Testis (tissue), 5 donors: ENCODE measurements at places on chromosomes 7 and 10. TPM values are rescaled to one million over a fixed set of nuclear protein-coding genes. Genes with fewer than 3 reads are reported as not detected.

DNA sequence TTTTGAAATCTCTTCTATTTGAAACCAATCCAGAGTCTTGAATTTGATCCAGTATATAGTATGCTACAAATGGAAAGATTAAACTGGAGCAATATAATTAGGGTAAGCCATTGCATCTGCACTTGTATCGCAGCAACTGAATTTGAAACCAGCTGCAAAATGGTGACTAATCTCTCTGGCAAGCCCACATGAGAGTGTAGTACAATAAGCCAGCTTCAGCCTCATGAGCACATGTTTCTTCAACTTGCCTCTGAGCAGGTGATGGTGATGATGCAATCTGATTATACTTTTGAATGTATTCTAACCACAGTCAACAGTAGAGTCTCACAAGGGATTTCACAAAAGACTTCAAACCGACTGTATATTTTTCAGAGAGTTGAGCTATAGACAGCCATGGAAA is 829 bp upstream of the RPA3 start:
- no peak overlapping the region for H3K4me3 ChIP-seq
- H3K27ac ChIP-seq = no peak overlapping the region
- no peak for DNase-seq
- no peaks in the 10 kb centered on the region for H3K36me3 ChIP-seq
- H3K27me3 ChIP-seq = no peaks in the 10 kb centered on the region
- H3K4me1 ChIP-seq = no peaks in the 10 kb centered on the region

GRCh38 chr10:30531751-30532530 is 97.6 kb downstream of the LYZL2 start:
- H3K4me1 ChIP-seq = no peaks in the 10 kb centered on the region
- no peak for DNase-seq
- no peak overlapping the region for H3K27ac ChIP-seq

GRCh38 chr7:135420786-135421185 is 89.1 kb downstream of the CNOT4 start:
- no peaks in the 10 kb centered on the region for H3K27me3 ChIP-seq
- H3K4me1 ChIP-seq = peaks cover 13% of the 10 kb centered on the region
- peak overlapping the region; percentile 69 for H3K27ac ChIP-seq

DNA sequence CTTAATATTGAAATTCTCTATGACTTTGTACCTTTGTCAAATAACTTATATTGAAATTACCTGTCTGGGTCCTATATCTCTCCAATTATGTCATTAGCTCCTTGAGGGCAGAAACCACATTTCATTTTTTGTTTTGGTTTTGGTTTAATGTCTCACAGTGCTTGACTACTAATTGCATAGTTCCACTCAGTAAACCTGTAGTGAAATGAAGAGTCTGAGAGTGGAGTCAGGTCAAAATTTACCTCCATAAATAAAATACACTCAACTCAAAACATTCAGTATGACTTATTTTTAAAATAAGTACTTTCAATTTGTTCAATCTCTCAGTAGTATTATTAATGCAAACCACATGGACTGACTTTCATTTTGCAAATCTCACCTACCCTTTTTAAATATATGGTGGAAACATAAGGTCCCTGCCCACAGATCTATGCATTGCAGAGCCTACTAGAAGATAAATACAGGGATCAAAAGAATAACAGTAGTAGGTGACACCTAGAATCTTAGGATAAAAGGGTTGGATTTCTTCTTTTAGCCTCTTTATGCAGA is 32.5 kb downstream of the PDE1C start:
- no peak for DNase-seq
- no peaks in the 10 kb centered on the region for H3K27me3 ChIP-seq
- H3K4me3 ChIP-seq = no peak overlapping the region
- H3K27ac ChIP-seq = no peak overlapping the region
- no peaks in the 10 kb centered on the region for H3K4me1 ChIP-seq
- no peaks in the 10 kb centered on the region for H3K36me3 ChIP-seq

GRCh38 chr7:3537210-3537875 is 236.3 kb downstream of the SDK1 start:
- no peaks in the 10 kb centered on the region for H3K4me1 ChIP-seq
- H3K36me3 ChIP-seq = no peaks in the 10 kb centered on the region
- H3K27ac ChIP-seq = no peak overlapping the region

DNA sequence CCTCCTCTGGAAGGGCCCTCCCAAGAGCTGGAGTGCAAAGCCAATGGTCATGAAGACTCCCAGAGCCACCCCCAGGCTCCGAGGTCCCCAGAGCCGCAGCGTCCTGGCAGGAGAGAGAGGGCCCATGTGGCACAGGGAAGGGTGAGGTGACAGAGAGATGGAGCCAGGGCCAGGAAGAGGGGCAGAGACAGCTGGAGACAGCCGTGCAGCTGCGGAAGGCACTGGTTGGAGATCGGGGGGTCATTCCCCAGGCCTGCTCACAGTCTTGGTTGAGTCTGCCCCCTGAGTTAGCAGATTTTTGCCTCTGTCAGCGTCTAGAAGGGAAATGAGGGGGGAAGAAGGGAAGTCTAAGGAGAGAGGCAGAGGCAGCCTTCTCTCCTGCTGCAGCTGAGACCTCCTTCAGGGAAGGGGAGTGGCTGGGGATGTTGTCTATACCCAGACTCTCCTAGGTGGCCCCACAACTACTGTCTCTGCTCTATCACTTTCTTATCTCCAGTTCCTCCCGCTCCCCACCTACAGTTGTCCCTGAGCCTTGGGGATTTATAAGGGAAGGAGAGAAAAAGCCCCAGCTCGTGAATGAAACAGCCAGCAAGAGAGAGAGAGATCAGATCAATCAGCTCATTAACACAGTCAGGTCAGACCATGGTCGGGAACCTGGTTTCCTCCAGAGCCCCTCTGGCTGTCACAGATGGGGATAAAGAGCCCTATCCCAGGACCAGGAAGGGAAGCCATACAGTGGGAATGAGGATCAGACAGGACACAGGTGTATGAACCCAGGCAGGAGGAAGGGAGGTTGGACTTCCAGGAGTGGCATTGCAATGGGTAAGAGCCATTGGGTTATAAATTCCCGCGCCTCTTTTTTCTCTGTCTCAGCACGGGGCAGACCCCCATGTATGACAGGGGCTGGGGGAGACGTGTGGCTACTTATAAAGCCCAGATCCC is 1.2 kb downstream of the GAL3ST4 start:
- H3K4me3 ChIP-seq = no peak overlapping the region
- no peak overlapping the region for H3K27ac ChIP-seq
- peaks cover 15% of the 10 kb centered on the region for H3K4me1 ChIP-seq
- no peaks in the 10 kb centered on the region for H3K27me3 ChIP-seq

- H3K4me1 ChIP-seq = peaks cover 2% of the 10 kb centered on the region
- peak; percentile 43 for DNase-seq
- H3K36me3 ChIP-seq = no peaks in the 10 kb centered on the region
- no peaks in the 10 kb centered on the region for H3K27me3 ChIP-seq
These were observed 312.0 kb upstream of the ZMIZ1 start for GRCh38 chr10:78756604-78757343.

DNA sequence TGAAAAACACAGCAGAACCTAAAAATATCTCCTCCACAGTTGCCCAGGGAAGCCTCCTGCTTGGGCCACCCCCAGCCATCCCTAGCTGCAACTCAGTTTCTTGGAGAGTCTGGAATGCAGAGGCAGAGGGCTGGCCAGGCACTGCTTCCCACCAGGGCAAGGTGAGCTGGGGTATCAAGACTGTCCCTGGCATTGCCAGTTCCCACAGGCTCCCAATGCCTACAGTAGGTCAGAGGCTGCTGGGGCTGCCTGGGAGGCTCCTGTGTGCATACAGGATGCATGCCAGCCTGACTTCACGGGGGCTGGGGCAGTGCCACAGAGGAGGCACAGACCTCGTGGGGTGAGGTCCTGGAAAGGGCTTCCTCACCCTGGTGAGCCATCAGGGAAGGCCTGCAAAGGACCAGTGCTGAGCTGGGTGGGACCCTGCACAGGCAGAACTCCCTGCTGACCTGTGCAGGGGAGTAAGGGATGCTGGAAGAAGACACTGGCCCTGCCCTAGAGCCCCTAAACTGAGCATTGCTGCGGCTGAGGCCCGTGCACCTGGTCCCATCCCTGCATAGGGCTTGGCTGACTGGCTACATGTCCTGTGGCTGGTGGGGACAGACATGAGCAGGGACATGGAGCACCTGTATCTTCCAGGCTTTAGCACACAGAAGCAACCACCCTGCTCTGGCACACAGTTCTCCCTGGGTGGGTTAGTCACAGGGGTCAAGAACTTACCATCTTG is 121.9 kb upstream of the RET start:
- DNase-seq = no peak
- H3K36me3 ChIP-seq = no peaks in the 10 kb centered on the region
- H3K4me3 ChIP-seq = no peak overlapping the region
- no peaks in the 10 kb centered on the region for H3K27me3 ChIP-seq
- H3K27ac ChIP-seq = no peak overlapping the region
- no peaks in the 10 kb centered on the region for H3K4me1 ChIP-seq

DNA sequence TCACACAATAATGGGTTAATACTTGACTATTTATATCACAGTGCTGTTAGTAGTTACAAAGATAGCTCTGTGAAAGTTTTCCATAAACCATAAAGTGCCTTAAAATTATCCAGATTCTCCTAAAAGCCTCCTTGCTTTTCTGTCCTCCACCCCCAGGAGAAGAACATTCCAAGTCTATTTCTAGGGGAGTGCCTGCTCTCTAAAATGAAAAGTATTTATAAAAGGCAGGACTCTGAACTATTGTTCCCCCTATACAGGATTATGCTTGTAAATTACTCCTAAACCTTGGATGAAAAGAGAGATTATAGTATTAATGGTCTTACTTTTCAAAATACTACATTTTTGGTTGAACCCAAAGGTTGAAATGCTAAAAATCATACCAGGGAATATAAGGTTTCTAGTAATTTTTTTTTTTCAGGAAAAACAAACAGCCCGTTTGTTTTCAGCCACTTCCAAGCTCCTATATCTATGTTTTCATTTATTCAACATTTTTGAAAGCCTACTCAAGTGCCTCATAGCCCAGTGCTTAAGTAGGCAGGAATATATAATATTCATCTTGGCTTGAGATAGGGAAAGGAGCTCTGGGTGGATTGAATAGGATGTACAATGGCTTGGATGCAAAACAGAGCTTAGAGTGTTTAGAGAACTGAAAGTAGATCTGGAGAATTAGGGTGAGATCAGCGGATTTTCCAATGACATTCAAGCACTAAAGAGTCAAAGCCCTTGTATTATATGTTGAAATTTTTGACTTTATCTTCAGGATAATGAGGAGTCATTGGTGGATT is 320.7 kb downstream of the GPR37 start:
- H3K27ac ChIP-seq = no peak overlapping the region
- no peak overlapping the region for H3K4me3 ChIP-seq
- H3K27me3 ChIP-seq = no peaks in the 10 kb centered on the region
- H3K4me1 ChIP-seq = no peaks in the 10 kb centered on the region
- DNase-seq = no peak

DNA sequence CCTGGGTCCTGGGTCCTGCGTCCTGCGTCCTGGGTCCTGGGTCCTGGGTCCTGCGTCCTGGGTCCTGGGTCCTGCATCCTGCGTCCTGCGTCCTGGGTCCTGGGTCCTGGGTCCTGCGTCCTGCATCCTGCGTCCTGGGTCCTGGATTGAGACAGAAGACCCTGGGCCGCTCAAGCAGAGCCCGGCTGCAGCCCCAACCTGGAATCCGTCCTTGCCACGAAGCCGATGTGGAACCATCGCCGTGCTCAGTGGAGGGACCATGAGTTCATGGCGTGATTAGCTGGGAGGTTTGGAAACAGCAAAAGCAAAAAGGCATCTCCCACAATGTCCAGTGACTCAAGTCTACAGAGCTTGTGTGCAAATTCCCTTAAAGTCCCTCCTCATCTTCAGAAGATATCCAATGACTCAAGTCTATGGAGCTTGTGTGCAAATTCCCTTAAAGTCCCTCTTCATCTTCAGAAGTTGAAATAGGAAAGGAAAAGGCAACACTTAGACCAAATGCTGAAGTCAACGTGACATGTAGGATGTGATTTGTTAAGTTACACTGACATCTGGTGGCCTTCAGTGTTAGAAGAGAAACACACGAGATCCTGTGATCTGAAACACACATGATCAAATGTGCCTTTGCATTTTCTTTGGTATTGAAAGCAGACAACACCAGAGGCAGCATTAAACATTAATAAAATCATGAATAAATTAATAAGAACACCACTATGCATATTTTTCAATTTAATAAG is 179.9 kb downstream of the PTPRN2 start:
- H3K36me3 ChIP-seq = no peaks in the 10 kb centered on the region
- no peaks in the 10 kb centered on the region for H3K27me3 ChIP-seq
- H3K4me1 ChIP-seq = no peaks in the 10 kb centered on the region

DNA sequence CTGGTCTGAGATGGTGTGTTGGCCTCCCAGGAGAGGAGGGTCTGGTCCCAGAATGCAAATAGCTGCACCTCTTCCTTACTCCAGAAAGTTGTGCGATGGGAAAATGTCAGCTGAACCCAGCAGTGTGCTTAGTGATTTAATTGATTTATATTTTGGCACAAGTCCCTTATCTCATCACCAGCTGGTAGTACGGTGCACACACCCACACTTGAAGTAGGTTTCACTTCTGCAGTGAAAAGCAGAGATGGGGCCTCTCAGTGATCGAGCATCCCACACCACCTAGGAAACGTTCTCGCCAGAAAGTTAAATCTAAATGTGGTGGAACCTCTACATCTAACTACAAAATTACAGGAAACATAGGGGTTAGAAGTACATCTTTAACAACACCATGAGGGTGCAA is 80.4 kb downstream of the UBE3C start:
- no peak overlapping the region for H3K27ac ChIP-seq
- no peaks in the 10 kb centered on the region for H3K27me3 ChIP-seq
- no peak for DNase-seq
- no peaks in the 10 kb centered on the region for H3K36me3 ChIP-seq

- DNase-seq = no peak
- H3K4me3 ChIP-seq = no peak overlapping the region
- H3K27ac ChIP-seq = no peak overlapping the region
- H3K4me1 ChIP-seq = peaks cover 10% of the 10 kb centered on the region
These were observed 2.1 kb upstream of the DHX32 start for GRCh38 chr10:125883211-125883610.

- no peak overlapping the region for H3K4me3 ChIP-seq
- H3K4me1 ChIP-seq = no peaks in the 10 kb centered on the region
- H3K27ac ChIP-seq = no peak overlapping the region
- DNase-seq = no peak
- H3K36me3 ChIP-seq = no peaks in the 10 kb centered on the region
- H3K27me3 ChIP-seq = no peaks in the 10 kb centered on the region
These were observed 65.8 kb upstream of the CAMK2B start for GRCh38 chr7:44391171-44391570.

GRCh38 chr7:38153515-38153914 is 24.5 kb upstream of the STARD3NL start:
- DNase-seq = no peak
- H3K4me1 ChIP-seq = no peaks in the 10 kb centered on the region
- no peaks in the 10 kb centered on the region for H3K27me3 ChIP-seq
- no peak overlapping the region for H3K27ac ChIP-seq
- no peak overlapping the region for H3K4me3 ChIP-seq
- H3K36me3 ChIP-seq = no peaks in the 10 kb centered on the region

The KLF14 gene
- 0.93 TPM for total RNA-seq

The SORCS3 gene
- 1.3 TPM for total RNA-seq

The ZNF804B gene
- total RNA-seq = 0.43 TPM

The STEAP2 gene
- total RNA-seq = 4.5 TPM

The UTF1 gene
- total RNA-seq = 18.6 TPM

The STEAP1 gene
- 6.4 TPM for total RNA-seq

The SKIDA1 gene
- total RNA-seq = 6.6 TPM

The CAMK1D gene
- 14.5 TPM for total RNA-seq

The NUTM2E gene
- 0.12 TPM for total RNA-seq

The FAM24B gene
- 18.3 TPM for total RNA-seq

The XRCC2 gene
- total RNA-seq = 5.7 TPM

The CALN1 gene
- 4.4 TPM for total RNA-seq

The MYH16 gene
- 1.5 TPM for total RNA-seq

The PHYHIPL gene
- total RNA-seq = 24.3 TPM
